ENCODE measurements at places on chromosomes 3 and 15. TPM values are rescaled to one million over a fixed set of nuclear protein-coding genes. Genes with fewer than 3 reads are reported as not detected.

Gene AMIGO3
- 1.0 TPM for total RNA-seq

Gene MNS1
- not detected for total RNA-seq

Gene NRG4
- total RNA-seq, result not detected

GRCh38 chr3:129295286-129295685, 16.6 kb downstream of the HMCES start:
- DNase-seq, result no peak

Gene MYL3
- not detected for total RNA-seq

- no peak for DNase-seq
These were observed 54.4 kb downstream of the DCUN1D1 start for GRCh38 chr3:182925944-182926337.

- DNase-seq, result no peak
These were observed 421.4 kb downstream of the MECOM start for GRCh38 chr3:169241991-169242707.

DNA sequence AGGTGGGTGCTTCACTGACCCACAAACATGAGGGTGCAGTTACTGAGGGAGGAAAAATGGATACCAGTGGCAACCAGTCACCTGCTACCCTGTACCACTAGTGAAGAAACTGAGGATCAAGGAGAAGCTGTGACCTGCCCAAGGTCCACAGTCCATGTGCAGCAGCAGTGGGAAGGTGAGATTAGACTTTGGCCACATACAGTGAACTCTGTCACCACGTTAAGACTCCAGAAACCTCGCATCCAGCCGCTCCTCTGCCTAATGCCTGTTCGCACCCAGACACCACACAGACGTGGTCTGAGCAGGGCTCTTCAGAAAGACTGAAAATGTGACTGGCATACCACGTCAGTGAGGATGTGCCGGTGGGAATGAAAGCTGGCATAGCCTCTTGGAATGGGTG, 20.0 kb downstream of the TPRA1 start:
- DNase-seq, result no peak

DNA sequence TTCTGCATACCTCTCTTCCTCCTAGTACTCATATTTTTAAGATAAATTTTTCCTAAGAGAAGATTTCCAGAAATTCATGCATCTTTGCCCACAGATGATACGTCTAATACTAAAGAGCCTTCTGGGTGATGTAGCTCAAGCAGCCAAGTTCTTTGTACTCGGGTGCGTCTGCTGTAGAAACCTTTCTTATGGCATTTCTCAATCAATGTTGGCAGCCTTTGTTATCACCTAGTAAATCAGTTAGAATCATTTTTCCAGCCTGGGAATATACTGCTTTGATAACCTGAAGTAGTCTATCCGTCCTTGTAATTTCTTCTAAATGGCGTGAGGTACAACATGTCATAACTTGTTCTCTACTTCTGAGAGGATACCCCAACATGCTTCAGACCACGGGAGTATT, 104.5 kb downstream of the GOLIM4 start:
- no peak for DNase-seq

- DNase-seq, result no peak
These were observed 23.5 kb downstream of the NOX5 start for GRCh38 chr15:69037977-69038376.

DNA sequence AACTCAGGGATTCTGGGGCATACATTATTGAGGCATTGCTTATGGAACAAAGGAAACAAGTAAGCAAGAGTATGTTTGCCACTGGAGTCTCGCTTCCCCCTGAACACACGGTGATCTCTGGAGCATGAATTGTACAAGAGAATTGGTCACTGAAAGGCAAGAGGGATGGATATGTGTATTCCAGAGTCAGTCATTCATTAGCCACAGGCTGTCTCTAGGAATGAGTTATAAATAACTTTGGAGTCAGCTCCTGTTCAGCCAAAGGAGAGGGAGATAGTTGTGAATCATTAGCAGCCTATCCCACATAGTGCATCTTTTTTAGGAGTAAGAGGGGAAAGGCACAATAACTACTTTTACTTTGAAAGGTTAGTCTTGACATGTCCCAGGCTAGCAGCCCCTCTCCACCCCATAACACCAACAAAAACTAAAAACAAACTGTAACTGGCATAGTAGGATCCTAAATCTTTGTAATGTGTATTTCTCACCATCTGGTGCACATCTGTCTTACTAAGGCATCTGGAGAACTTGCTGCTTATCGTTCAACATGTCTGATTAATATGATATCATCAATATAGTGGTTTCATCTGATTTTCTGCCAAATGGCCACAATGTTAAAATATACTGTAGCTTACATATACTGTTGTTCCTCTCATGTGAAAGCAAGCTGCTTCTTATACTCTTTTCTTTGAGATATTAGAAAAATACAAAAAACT, 462.2 kb downstream of the GRM7 start:
- no peak for DNase-seq

DNA sequence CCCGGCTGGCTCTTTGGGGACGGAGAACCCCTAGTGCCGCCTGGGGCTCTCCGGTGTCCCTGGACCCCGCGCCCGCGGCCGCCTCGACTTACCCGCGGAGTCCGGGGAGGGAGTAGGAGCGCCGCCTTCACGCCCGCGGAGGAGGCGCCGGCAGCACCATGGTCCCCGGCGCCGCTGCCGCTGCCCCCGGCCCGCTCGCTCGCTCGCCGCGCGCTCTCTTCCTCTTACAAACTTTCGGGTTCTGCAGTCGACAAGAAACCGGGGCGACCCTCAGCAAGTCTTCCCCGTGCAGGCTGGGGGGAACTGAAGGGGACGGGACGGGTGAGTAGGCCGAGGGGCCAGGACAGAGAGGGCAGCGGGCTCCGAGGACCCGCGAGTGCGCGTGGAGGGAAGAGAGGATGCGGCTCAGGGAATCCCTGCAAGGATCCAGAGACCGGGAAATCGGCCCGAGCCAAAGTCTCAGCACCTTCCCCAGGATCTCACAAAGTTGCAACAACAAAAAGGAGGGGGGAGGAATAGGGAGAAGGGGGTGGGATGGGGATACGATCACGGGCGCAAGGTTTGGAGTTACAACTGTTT, 2.0 kb downstream of the FOXP1 start:
- DNase-seq, result peak; percentile 42

GRCh38 chr15:59247364-59247763, 40.7 kb downstream of the LDHAL6B start:
- DNase-seq, result peak; percentile 27

- DNase-seq, result no peak
These were observed 2.6 kb upstream of the CHSY1 start for GRCh38 chr15:101254157-101255050.

Gene CASR
- total RNA-seq, result not detected

DNA sequence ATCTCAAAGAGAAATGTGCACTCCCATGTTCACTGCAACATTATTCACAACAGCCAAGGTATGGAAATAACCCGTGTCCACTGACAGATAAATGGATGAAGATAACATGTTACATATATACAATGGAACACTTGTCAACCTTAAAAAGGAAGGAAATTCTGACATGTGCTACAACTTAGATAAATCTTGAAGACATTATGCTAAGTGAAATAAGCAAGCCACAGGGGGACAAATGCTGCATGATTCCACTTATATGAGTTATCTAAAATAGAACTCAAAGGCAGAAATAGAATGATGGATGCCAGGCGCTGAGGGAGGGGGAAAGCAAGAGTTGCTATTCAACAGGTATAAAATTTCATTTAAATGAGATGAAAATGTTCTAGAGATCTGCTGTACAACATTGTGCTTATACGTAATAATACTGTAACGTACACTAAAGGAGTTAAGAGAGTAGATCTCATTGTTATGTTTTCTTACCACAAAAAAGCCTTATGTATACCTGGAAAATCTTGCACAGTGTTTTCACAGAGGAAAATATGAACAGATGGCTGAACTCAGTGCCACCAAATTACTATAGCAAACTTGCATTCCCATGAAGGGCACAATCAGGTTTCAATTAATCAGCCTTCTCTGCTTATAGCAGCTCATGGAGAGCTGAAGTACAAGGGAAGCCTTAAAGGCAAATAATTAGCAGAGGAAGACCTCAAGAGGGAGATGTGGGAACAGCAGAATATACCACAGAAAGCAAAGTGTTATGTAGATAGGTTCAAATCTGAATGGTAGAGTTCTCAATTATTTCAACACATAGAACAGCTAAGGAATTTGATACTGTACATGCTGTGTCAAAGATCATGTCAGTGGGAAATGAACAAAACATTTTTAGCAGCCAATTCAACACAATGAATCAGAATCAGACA, 8.1 kb upstream of the VPS39 start:
- DNase-seq, result no peak

DNA sequence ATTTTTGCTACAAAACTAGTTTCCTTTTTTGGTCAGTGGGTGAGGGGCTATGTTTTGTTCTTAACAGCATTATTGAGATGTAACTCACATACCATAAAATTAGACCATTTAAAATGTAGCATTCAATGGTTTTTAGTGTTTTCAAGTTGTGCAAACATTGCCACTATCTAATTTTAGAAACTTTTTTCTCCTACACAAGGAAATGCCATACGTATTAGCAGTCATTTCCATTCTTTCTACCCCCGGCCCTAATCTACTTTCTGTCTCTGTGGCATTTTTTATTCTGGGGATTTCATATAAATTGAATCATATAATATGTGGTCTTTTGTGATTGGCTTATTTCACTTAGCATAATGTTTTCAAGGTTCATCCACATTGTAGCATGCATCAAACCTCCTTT, 55.0 kb upstream of the TIPARP start:
- DNase-seq, result no peak

Gene GOLGA6L9
- total RNA-seq, result 7.4 TPM

Gene PCOLCE2
- total RNA-seq, result not detected

Gene CYP8B1
- not detected for total RNA-seq

- DNase-seq, result no peak
These were observed 165.8 kb upstream of the KCNMB2 start for GRCh38 chr3:178370387-178370786.

DNA sequence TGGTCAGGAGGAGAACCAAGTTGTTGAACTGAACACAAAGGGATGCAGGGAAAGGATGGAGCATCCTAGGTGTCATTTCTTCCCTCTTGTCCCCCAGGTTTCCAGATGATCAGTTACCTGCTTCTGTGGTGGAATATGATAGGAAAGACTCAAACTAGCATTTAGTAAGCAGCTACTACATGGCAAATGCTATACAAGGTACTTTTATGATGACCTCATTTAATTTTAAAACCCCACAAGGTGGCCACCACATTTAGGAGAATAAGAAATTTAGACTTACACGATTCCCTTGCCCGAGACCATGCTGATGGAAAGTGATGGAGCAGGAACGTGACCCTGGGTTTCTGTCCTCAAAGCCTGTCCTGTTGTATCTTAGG, 40.9 kb downstream of the CCR4 start:
- DNase-seq, result no peak

- DNase-seq, result peak; percentile 39
These were observed 89.7 kb downstream of the AQP9 start for GRCh38 chr15:58227706-58228543.

DNA sequence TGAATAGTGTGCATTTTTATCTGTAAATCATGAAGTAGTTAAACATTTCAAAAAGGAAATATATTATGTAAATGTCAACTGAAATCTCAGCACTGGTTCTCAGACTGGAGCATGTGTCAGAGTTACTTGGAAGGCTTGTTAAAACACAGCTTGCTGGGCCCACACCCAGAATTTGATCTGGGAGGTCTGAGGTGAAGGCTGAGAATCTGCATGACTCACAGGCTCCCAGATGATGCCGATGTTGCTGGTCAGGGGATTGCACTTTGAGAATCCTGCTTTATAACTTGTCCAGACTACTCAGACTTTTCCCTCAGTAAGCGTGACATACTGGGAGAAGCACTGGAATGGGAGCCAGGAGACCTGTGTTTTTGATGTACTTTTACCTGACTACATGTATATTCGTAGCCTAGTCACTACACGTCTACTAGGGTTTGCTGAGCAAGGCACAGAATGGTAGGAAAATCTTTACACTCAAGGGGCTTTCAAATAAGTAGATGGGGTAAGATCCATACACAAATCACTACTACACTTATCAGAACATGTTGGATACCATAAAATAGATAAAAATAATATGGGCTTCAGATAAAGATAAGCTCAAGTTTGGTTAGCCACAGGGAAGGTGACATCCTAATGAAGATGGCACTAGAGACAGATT, 77.1 kb upstream of the MEX3B start:
- no peak for DNase-seq

- DNase-seq, result no peak
These were observed 27.5 kb upstream of the FAM81A start for GRCh38 chr15:59410391-59410896.

GRCh38 chr3:155184011-155184410, 103.9 kb downstream of the MME start:
- DNase-seq, result no peak

GRCh38 chr15:34182942-34183341, 27.0 kb downstream of the KATNBL1 start:
- DNase-seq, result no peak

Gene TNFAIP8L3
- not detected for total RNA-seq

Gene ASB14
- total RNA-seq, result not detected

DNA sequence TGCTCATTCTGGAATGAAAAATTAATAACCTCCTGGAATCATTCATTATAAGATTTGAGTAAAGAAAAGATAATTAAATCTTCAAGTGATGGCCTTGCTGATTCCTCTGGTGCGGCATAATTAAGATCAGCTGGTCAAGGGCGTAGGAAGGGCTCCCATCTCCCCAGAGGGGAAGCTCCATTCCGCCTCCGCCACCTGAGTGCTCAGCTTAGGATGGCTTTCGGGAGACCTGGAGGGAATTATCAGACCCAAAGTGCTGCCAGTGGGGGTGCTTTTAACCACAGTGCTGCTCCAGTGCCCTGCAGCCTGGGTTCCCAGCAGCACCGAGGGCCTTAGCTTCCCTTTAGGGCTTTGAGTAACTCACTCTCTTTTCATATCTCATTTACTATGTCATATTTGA, 556.6 kb upstream of the RGMA start:
- DNase-seq, result no peak

- no peak for DNase-seq
These were observed 1352.2 kb upstream of the EPHA6 start for GRCh38 chr3:95462161-95462560.

- no peak for DNase-seq
These were observed 173.2 kb upstream of the PRICKLE2 start for GRCh38 chr3:64398476-64398875.

GRCh38 chr15:99818872-99819271, 85.6 kb upstream of the LYSMD4 start:
- no peak for DNase-seq

- no peak for DNase-seq
These were observed 50.1 kb upstream of the LEKR1 start for GRCh38 chr3:156776031-156776430.
